ENCODE measurements at places on chromosomes 1 and 21.

DNA sequence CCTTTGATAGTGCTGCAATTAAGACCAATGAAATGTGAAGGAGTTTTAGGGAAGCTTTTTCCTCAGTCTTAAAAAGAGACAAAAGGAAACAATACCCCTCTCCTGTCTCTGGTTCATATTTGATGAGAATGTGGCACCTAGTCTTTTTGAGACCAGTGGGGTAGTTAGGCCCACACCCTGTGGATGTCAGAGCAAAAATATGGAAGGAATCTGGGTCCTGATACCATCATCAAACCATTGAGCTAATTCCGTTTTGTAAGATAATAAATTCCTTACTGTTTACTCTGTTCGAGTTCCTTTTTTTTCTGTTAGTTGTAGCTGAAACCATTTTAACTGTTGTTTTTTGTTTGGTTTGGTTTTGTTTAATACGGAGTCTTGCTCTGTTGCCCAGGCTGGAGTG, 33.3 kb downstream of the PTPRC start:
- DNase-seq = no peak

- no peak for DNase-seq
Measured at GRCh38 chr1:174736831-174737230, 262.9 kb upstream of the CACYBP start.

- no peak for DNase-seq
Measured at GRCh38 chr1:245153081-245153551, 1.7 kb upstream of the KIF26B start.

DNA sequence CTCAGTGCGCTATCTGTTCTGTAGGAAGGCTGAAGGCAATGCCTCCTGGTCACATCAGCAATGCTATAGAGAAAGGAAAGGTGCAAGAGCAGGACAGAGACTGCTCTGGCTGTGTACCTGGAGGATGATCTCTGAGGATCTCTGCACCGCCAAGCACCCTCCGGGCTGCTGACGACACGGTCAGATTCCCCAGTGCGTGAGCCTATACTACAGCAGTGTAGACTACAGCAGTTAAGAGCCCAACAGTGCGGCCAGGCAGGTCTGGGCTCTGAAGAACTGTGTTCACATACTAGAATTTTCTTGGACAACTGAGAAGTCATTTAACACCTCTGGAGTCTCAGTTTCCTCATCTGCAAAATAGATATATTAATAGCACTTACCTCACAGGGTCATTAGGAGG, 39.9 kb downstream of the ITPKB start:
- DNase-seq = no peak

GRCh38 chr1:209624558-209625549, 27.4 kb downstream of the LAMB3 start:
- no peak for DNase-seq

GRCh38 chr1:77744576-77744975, 15.1 kb downstream of the USP33 start:
- no peak for DNase-seq

DNA sequence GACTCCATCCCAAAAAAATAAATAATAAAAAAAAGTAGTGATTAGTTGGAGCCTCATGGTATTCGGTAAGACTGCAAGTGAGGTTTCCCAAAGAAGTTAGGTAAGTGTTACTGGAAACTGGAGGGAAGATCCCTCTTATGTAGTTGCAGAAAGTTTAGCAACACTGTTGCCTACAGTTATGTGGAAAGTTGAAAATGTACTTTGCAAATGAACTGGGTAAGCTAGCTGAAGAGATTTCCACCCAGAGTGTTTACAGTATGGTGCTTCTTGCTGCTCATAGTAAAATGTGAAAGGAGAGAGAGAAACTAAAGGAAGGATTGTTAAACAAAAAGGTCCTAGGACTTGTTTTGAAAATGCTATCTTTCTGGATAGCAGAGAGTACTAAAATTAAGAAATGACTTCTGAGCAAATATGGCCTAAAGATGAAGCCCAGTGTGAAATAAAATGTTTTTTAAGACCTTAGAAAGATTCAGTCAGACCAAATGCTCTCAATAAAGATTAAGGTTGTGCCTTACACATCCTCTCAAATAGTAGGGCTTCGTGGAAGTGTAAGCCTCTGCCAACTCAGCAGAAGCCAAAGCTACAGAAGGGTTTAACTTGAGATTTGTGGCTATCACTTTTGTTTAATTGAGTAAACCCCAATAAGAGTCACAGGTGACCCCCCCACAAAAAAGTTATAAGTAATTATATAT, 31.5 kb downstream of the RPS6KC1 start:
- DNase-seq = no peak

DNA sequence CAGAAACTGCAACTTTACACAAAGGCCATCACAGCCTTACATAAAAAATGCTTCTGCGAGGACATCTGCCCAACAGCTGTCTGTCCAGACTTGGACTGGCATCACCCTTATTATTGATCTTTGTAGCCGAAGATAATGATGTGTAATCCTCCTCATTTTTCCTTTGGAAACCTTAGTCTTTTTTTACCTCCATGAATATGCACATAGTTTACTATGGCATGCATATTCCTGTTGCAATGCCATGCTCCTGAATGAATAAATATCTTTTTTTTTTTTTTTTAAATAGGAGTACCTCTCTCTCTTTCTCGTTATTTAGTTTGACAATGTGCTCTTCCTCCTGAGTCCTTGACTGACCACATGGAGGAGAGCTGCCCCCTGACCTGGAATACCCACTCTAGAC, 409.6 kb upstream of the USP24 start:
- no peak for DNase-seq

GRCh38 chr1:168861421-168862004, 132.5 kb upstream of the DPT start:
- DNase-seq = no peak

GRCh38 chr1:40630488-40631223, 34.8 kb downstream of the RIMS3 start:
- no peak for DNase-seq

GRCh38 chr1:151054971-151055547, 4.4 kb downstream of the CDC42SE1 start:
- DNase-seq = no peak

DNA sequence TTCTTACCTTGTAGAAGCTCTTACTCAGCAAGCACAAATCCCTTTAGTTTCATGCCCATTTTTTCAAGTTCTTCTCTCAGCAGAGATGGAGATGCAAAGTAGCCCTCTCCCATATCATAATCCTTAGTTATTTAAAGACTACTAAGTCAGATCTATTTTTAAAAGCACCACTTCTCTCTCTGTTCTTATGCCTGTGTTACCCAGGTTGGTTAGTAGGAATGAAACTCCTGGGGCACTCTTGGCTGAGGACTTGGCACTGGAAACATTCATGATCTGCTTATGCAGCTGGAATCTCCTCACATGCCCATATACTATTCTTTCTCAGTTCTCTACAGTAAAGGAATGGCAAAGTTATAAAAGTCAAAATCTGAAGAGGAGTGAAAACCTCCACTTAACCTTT, 51.9 kb upstream of the PPP2R5A start:
- no peak for DNase-seq

DNA sequence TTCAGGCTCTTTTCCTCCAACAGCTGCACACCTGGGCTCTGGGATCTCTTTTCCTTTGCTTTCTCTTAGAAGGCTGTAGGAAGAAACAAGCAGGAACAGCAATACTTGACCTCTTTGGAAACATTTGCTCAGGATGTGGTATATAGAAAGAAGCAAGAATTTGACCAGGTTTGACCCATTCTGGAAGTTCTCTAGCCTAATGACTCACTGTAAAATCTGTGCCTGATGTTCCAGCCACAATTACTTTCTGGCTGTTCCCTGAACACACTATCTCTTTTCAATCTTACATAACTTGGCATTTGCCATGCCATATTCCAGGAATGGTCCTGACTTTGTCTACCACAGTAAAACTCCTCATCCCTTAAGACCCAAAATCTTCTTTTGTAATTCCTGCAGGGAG, 419.9 kb upstream of the DAB1 start:
- no peak for DNase-seq

GRCh38 chr1:68293122-68293521, 60.8 kb upstream of the WLS start:
- DNase-seq = no peak

DNA sequence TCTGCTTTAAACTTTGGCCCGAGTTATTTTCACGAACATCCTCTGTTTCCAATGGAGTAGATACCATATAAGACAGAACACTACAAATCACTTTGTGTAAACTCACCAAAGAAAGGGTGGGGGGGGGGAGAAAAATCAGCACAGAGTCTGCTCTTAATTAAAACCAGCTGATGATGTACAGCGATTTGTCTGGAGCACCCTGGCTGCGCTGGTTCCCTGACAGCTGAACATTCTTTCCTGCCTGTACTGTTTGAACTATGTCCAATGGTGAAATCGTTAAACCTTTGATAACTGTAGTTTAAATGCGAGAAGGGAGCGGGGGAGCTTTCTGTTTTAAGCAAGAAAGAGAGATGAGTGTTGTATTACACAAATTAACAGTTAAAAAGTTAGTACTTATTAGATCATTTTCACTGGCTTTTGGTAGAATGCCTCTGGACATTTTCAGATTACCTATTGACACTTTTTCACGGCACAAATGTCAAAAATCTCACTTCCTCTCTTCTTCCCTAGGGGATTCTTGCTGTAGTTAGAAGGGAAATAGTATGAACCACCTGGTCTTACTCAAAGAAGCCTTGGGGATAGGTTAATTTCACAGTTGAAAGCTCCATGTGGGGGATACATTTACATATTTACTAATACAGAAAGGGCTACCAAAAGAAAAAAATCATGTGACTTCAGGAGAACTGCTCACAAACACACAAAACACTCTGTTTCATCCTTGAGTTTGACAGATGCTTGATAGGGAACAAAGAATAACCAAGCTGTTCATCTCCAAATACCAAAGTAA, 140.2 kb upstream of the RUNX1 start:
- no peak for DNase-seq

DNA sequence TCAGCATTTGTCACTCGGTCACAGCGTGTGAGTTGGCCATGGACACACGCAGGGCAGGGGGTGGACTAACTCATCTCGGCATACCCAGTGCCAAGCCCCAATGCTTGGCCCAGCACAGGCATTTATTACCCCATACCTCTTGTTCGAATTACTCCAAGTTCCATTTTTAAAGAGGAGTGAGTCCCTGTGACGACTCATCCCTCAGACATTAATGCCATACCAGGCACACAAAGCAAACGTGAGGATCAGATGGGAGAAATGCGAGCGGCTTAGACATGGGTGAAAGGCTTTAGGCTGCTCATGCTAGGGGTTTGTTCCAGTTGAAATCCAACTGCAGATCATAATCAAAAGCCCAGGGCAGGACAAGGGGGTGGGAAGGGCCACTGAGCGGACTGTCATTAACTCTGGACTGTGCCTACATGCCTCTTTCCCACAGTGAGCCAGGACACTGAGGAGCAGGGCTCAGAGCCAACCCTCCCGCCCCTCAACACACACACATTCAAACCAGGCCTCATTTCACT, 118.5 kb upstream of the NGF start:
- DNase-seq = no peak

- DNase-seq = no peak
Measured at GRCh38 chr1:152539901-152540300, 25.6 kb downstream of the CRCT1 start.

DNA sequence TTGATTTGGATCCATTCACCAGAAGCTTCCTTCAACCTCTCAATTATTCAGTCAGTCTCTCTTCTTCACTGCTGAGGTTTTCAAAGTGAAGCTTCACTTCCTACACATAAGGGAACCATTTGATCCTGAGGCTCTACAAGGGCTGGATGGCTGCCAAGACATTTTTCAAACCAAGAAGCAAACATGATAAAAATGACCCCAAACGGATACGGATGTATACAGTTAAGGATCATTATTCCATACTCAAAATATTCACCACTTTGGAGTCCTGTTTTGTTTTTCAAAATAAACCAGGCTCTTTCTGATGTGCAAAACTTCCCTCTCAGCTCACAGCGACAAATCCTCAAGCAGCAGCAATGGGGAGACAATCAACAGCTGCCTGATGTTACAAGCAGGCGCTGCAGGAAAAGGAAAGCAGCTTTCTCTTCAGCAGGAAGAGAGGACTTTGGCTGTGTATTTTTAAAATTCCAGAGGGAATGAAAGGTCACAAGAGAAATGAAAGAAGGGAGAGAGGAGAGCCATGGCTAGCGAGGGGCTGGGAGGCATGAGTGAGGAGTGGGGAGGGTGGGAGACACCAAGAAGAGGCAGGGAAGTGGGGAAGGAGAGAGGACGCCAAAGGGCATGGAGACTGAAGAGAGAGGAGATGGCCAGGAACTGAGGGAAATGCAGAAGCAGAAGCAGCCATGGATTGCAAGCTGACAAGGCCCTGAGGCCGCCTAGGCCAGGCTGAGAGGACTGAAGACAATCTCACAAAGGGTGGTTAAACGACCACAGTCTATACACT, 145.4 kb downstream of the SLC45A1 start:
- no peak for DNase-seq

DNA sequence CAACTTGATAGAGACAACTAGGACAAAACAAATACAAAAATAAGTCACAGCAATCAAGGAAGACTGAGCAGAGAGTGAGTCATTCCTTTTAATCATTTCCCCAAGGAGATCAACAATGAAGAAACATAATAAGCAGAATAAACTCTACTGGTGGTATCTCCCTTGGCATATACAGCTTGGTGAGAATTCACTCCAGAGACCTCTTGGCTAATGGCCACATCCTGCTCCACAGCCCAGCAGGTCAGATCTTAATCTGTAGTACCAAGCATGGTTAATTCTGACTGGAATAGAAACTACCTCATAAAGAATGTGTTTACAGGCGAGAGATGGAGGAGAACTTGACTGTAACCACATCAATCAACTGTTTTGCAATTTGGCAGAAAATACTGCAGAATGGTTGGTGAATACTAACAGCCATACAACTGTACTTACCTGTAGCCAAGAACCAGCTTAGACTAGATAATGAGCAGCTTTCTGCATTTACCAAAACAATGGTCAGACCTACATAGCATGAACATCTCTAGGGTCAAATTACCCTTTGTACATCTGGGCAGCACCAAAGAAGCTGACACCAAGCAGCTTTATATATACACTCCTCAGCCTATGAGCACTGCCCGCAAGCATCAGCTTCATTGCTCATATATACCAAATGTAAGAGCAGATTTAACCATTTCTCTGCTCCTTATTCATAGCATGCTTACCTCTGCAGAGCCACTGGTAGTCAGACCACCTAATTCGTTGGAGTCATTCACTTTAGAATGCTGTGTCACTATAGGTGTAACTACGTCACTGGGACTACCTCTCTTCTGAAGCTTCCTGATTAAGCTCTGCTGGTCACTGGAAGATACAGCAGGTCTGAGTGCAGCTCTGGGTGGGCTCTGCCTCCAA, 51.0 kb downstream of the KIAA0319L start:
- no peak for DNase-seq

DNA sequence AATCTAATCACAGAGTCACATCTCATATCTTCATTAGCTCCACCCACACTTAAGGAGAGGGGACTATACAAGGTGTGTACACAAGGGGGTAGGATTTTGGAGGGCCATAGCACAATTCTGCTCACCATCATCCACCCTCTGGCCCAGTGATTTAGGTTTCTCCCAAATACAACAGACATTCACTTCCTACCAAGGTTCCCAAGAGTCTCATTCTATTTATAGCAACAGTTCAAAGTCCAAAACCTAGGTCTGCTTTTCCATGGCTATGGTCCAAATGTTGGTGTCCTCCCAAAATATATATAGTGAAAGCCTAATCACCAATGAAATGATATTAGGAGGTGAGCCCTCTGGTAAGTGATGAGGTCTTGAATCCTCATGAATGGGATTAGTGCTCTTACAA, 353.2 kb upstream of the PLD5 start:
- DNase-seq = no peak

- DNase-seq = no peak
Measured at GRCh38 chr1:182762536-182762935, 27.0 kb upstream of the NPL start.

GRCh38 chr1:220892997-220893700, 13.9 kb downstream of the HLX start:
- DNase-seq = no peak

All from keratinocyte (primary cell).